ENCODE measurements at places on chromosomes 2 and 18.

DNA sequence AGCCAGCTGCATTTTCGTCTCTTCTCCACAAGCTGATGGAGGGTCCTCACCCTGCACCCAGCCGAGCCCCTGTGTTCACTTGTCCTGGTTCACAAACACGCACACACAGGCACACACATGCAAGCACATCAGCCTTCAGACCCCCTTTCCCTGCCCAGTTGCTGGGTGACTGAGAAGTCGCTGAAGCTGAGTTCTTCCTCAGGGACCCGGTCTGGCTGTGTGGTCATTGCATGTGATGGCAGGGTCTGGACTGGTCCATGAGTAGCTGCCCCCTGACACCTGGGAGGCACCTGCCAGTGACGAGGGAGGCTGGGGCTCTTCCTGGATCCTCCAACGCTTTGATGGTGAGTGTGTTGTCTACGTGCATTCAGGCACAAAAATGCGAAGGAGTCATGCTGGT is 546.1 kb upstream of the SALL3 start:
- no peak for DNase-seq

DNA sequence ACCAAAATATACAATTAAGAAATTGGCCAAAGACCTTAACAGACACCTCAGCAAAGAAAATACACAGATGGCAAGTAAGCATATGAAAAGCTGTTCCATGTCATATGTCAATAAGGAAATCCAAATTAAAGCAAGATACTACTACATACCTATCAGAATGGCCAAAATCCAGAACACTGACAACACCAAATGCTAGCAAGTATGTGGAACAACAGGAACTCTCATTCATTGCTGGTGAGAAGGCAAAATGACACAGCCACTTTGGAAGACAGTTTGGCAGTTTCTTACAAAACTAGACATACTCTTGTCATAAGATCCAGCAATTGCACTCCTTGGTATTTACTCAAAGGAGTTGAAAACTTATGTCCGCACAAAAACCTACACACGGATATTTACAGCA is 20.3 kb upstream of the DNAJC10 start:
- DNase-seq = no peak

DNA sequence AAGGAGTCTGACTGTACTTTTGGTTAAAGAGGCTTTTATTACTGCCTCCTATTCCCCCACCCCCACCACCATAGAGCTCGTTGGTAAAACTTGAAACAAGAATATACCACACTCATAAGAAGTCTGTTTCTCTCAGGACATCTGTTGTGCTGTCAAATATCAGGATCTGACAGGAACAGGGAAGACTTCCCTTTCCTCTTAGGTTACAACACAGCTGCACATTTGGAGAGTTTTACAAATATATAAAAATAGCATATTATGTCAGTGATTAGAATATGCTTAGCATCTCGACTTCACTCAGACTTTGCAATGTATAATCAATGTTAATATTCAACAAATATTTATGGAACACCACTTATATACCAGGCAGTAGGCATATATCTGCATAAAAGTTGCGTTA is 439.6 kb upstream of the REG3G start:
- no peak for DNase-seq

- no peak for DNase-seq
These were observed 195.0 kb downstream of the TNS1 start for GRCh38 chr2:217807753-217808152.

DNA sequence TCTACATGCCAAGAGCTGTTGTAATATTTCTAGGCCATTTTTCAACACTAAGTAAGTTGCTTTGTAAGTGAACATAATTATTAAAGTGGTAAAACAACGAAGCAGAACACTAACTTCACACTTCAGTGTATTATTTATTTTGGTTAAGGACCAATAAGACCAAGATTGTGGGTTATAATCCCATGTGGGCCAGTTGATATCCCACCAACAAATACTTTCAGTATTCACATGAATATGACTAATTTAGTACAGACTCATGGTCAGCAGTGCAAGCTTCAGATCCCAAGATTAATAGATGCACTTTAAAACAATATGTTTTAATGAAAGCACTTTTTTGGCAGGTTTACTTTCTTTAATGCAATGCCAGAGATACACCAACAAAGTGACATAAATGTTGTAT is 154.3 kb downstream of the LCLAT1 start:
- no peak for DNase-seq

DNA sequence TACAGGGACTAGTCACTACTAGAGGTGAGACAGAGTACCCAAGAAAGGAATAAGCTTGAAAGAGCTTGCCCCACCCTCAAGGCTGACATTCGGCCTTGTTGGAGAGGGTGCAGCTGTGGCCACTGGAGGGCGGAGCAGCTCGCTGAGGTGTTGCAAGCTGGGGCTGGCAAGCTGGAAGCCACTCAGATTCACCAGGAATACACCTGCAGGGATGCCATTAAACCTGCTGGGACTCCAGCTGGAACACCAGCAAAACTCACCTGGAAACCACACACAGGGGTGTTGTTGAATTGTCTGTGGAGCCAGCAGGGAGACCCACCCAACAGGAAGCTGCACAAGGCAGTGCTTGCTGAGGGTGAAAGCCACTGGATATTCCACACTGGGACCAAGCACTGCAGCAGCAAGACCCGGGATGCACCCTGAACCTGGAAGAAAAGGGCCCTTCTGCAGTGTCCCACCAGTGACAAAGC is 26.1 kb downstream of the KCTD18 start:
- no peak for DNase-seq

DNA sequence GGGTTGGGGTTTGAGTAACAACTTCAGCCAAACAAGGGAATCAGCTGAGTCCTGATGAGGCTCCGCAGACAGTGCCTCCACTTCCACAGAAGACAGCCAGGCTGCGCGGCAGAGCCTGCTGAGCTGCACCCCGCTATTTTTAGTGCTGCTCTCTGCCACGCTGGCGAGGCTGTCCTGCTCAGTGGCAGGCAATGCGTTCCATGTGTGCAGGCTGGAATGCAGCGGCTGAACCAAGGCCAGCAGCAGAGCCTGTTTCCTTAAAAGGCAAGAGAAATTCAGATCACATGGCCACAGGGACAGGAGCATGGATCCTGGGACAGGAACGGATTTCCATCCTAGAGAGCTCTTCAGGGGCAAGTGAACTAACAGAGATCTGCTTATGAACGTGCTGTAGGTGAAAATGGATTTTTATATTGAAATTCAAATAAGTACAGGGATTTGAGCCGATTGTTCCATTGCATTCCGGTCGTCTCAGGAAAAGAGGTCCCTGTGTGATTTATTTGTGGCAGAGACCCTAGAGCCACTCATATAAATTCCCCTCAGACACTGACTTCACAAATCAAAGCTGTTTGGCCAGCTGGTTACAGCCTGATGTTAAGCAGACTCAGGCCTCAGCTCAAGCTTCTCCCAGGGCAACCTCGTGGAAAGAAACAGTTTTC is 98.7 kb downstream of the COL6A3 start:
- DNase-seq = no peak

DNA sequence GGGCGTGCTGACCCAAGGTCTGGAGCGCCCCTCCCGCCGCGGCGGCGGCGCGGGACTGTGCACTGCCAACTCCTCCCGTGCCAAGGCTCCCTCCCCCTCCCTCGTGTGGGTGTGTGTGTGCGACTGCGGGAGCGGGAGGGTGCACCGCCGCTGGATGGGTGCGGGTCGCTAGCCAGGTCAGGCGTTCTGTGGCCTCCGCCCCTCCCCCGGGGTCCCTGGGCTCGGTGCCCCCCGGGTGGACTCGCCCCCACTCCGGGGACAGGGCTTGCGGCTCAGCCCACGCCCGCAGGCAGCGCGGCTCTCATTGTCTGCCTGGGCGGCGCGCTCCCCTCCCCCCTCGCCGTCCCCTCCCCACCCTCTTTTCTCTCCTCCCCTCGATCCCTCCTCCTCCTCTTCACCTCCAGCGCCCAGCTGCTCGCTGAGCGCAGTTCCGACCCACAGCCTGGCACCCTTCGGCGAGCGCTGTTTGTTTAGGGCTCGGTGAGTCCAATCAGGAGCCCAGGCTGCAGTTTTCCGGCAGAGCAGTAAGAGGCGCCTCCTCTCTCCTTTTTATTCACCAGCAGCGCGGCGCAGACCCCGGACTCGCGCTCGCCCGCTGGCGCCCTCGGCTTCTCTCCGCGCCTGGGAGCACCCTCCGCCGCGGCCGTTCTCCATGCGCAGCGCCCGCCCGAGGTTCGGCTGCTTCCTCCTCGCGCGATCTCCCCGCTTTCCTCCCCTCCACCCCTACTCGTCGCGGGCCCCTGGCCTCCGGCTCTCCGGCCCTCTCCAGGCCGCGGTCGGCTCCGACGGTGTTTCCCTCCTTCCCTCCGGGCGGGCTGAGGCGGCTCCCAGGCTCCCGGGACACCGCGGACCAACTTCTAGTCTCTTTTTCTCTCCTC is at the start of gene GATA6:
GATA6 (plus strand) TSS at position 579 of the 878 bp plus-strand sequence. CDS start 1,556 bp downstream, outside the sequence.
- DNase-seq = no peak

DNA sequence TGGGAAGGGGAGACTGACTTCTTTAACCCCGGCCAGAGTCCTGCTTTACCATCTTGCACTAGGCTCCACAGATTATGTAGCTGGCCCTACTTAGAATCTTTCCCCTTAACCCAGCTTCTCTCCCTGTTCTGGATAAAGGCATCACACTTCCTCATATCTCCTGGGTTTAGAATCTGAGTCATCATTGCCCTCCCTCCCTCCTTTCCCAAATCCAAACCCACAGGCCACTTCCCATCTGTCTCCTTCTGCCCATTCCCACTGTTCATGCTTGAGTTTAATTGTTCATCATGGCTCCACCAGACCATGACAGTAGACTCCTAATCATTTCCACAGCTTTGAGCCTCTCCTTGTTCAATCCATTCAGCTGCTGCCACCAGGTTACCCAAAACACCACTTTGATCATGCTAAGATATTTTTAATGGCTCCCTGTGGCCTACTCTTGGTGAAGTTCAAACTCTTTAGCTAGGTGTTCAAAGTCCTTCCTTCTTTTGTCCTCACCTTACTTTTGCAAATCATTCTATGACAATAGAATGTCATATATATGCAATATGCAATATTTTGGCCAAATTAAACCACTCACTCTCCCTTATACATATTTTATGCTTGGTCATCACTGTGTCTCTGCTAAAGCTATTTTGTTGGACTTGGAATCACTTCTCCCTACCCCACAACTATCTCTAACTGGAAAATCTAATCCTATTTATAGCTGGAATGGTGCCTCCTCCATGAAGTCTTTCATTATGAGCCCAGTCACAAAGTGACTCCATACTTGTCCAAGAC is 5.5 kb downstream of the PDE11A start:
- DNase-seq = no peak

GRCh38 chr2:29528891-29529520 is 392.4 kb downstream of the ALK start:
- DNase-seq = no peak

- no peak for DNase-seq
These were observed 98.7 kb downstream of the ANKRD44 start for GRCh38 chr2:197211881-197212342.

GRCh38 chr2:120300385-120300784 is 45.6 kb upstream of the INHBB start:
- no peak for DNase-seq

DNA sequence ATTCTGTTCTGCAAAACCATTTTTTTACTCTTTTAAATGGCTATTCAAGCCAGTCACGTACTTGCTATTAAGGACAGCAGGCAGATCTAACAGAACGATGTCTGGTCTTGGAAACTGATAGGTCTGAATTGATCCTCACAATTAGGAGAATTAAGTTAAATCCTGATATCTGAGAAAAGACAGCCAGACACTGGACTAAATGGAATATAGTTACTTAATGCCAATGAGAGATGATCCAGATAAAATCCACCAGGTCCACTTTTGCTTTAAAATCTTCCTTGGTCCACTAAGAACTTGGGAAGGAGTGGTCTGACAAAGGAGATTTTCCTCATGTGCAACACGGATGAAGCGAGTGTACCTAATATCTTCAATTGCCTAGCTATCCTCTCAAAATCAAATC is 86.9 kb downstream of the PLEKHM3 start:
- no peak for DNase-seq

- no peak for DNase-seq
These were observed 228.3 kb downstream of the C1D start for GRCh38 chr2:67834482-67834881.

- no peak for DNase-seq
These were observed 9.4 kb downstream of the RAMP1 start for GRCh38 chr2:237868631-237869342.

GRCh38 chr2:70789304-70790135 is 923 bp downstream of the FIGLA start:
- DNase-seq = no peak

DNA sequence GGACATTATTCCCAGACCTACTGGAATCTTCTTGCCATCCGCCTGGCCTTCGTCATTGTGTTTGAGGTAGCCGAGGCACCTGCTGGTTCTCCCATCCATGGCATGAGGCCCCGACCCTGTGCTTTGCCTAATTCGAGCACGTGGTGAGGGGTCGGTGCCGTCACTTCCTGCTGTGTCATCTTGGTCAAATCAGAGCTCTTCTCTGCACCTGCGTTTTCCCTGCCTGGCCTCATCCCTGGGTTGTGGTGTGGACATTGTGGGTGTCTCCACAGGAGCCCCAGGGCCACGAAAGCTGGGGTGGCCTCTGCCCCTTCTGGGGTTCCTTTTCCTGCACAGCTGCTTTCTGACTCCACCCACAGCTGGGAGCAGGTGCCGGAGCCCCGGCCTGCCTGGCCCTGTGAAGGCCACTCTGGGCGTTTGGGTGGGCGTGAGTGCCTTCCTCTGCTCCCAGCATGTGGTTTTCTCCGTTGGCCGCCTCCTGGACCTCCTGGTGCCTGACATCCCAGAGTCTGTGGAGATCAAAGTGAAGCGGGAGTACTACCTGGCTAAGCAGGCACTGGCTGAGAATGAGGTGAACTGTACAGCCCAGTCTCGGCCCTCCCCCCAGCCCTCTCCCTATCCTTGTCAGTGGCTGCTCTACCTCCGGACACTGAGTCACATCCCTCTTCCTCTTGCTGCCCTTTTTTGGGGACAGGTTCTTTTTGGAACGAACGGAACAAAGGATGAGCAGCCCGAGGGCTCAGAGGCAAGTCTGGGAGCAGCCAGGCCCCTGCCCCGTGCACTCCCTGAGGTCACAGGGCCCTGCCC is 34.9 kb downstream of the ANO7 start:
- no peak for DNase-seq

- DNase-seq = no peak
These were observed 19.8 kb downstream of the MYL12B start for GRCh38 chr18:3281456-3282400.

GRCh38 chr2:42359965-42360483 is 993 bp downstream of the COX7A2L start:
- no peak for DNase-seq

GRCh38 chr2:113073325-113073834 is 5.6 kb downstream of the IL1F10 start:
- no peak for DNase-seq

All from stimulated activated CD8-positive, alpha-beta memory T cell treated with anti-CD3 and anti-CD28 coated beads, Interleukin-4, amount 100 ng/mL, for 1 hour (primary cell).